ENCODE measurements at places on chromosomes 6 and 20. TPM values are rescaled to one million over a fixed set of nuclear protein-coding genes. Genes with fewer than 3 reads are reported as not detected.

- H3K27me3 ChIP-seq, result no peaks in the 10 kb centered on the region
- H3K4me1 ChIP-seq, result no peaks in the 10 kb centered on the region
- no peak for DNase-seq
- no peak overlapping the region for H3K27ac ChIP-seq
Observed at GRCh38 chr6:133705731-133706130, 183.2 kb upstream of the TCF21 start.

DNA sequence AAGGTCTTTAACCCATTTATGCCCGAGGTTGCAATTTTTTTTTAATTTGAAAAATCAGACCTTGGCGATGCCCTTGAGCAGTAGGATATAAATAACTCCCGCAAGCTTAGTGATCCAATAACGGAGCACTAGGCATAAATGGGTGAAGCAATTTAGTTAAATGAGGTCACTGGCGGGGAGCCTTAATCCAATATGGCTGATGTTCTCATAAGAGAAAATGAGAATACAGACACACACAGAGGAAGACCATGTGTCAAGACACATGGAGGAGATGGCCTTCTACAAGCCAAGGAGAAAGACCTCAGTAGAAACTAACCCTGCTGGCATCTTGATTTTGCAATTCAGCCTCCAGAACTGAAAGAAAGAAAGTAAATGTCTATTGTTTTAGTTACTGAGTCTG lies 735 bp downstream of the SIRPG start:
- H3K4me1 ChIP-seq, result peaks cover 83% of the 10 kb centered on the region
- peak overlapping the region; percentile 68 for H3K4me3 ChIP-seq
- no peaks in the 10 kb centered on the region for H3K27me3 ChIP-seq

DNA sequence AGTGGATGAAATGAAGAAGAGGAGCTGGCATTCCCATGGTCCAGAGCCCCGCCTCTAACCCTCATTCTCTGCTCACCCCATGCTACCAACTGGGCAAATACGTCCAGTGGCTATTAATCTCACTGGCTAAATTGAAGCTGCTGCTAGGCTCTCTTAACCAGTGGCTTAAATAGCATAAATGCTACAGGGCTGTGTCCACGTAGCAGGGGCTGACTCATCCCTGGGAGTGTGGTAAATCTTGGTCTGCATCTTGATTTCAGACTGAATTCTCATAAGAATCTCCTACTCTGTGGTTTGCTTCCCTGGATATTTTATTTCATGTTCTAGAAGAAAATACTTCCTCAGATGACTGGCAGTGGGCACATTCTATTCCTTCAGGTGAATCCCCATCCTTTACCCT lies 193.1 kb upstream of the ARG1 start:
- DNase-seq, result no peak
- H3K27ac ChIP-seq, result no peak overlapping the region
- no peak overlapping the region for H3K4me3 ChIP-seq
- H3K4me1 ChIP-seq, result no peaks in the 10 kb centered on the region

DNA sequence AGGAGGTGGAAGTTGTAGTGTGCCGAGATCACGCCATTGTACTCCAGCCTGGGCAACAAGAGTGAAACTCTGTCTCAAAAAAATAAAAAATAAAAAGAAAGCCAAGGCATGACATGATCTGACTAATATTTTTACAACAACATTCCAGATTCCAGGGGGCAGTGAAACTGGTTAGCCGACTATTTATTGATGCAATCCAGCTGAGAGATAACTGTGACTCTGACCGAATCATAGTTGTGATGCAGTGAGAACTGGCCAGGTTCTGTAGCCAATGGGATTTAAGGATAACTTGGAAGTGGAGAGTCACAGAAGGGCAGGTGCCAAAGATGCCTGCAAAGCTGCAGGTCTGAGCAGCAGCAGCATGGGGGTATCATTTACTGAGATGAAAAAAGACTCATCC lies 82.9 kb upstream of the TSHZ2 start:
- no peaks in the 10 kb centered on the region for H3K4me1 ChIP-seq
- no peak overlapping the region for H3K4me3 ChIP-seq
- no peak overlapping the region for H3K27ac ChIP-seq
- DNase-seq, result no peak

- no peaks in the 10 kb centered on the region for H3K27me3 ChIP-seq
- DNase-seq, result no peak
- H3K27ac ChIP-seq, result no peak overlapping the region
- no peaks in the 10 kb centered on the region for H3K36me3 ChIP-seq
Observed at GRCh38 chr6:66553441-66553840, 846.4 kb upstream of the EYS start.

The PSMB8 gene
- 311 TPM for total RNA-seq

GRCh38 chr20:31608251-31608945 lies 3.3 kb downstream of the ID1 start:
- H3K4me3 ChIP-seq, result no peak overlapping the region
- H3K36me3 ChIP-seq, result no peaks in the 10 kb centered on the region
- H3K4me1 ChIP-seq, result peaks cover 16% of the 10 kb centered on the region
- peak overlapping the region; percentile 39 for H3K27ac ChIP-seq
- peaks cover 20% of the 10 kb centered on the region for H3K27me3 ChIP-seq

GRCh38 chr20:3420211-3420707 lies 12.8 kb upstream of the DNAAF9 start:
- peak overlapping the region; percentile 12 for H3K4me3 ChIP-seq
- peak overlapping the region; percentile 47 for H3K27ac ChIP-seq
- H3K27me3 ChIP-seq, result no peaks in the 10 kb centered on the region
- peak; percentile 3 for DNase-seq

GRCh38 chr20:9298906-9299305 lies 215.5 kb upstream of the LAMP5 start:
- no peak overlapping the region for H3K4me3 ChIP-seq
- no peak for DNase-seq
- H3K27me3 ChIP-seq, result no peaks in the 10 kb centered on the region

DNA sequence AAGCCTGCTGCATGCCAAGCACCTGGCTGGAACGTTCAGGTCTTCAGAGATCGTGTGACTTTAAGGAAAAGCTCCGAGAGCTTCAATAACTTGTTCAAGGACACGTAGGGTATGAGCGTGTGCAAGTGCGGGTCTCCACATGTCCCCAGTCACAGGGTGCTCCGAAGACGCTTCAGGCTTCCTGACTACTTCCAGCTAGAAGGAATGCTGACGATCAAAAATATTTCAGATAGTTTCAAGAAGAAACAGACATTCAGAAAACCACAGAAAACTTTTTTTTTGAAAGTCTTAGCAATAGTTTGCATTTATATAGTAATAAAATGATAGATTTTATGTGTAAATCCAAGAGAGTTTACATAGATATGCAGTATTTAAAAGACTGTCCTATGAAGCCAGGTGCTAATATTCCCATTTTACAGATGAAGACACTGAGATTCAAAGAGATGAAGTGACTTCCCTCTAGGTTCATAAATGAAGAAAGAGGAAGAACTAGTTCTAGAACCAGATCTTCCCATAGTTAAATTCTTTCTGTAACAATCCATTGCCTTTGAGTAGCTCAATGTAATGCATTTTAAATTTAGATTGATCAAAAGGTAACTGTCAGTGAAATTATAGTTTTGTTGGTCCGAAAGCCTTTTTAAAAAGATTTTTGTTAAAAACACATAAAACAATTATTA lies 247.6 kb downstream of the MYLK4 start:
- no peak overlapping the region for H3K4me3 ChIP-seq
- no peaks in the 10 kb centered on the region for H3K36me3 ChIP-seq
- no peak for DNase-seq

The GHRH gene
- total RNA-seq, result not detected

DNA sequence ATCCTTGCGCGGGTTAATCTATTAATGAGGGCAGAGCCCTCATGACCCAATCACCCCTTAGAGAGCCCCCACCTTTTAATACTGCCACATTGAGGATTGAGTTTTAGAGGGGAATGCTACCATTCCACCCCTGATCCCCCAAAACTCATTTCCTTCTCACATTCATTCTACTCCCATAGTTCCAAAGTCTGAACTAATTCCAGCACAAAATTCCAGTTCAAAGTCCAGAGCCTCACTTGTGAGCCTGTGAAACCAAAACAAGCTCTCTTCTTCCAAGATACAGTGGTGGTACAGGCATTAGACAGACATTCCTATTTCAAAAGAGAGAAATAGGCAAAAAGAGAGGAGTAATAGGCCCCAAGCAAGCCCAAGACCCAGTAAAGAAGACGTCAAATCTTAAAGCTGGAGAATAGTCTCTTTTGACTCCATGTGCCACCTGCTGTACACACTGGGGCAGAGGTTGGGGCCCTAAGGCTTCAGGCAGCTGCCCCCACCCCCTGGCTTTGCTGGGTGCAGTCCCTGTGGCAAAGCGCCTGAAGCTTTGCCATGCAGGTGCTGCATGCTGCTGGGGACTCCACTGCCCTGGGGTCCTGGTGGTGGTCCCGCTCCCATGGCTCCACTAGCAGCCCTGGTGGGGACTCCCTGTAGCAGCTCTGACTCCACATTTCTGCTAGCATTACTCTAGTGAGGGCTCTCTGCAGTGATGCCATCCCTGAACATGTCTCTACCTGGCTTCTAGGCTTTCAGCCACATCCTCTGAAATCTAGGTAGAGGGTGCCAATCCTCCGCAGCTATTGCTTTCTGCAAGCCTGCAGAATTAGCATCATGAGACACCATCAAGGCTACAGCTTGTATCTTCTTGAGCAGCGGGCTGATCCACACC lies 41.3 kb downstream of the RSPH3 start:
- no peaks in the 10 kb centered on the region for H3K4me1 ChIP-seq
- H3K36me3 ChIP-seq, result no peaks in the 10 kb centered on the region
- H3K27me3 ChIP-seq, result no peaks in the 10 kb centered on the region
- H3K4me3 ChIP-seq, result no peak overlapping the region
- peak; percentile 52 for DNase-seq

GRCh38 chr6:75762063-75762462 lies 13.0 kb downstream of the MYO6 start:
- no peaks in the 10 kb centered on the region for H3K27me3 ChIP-seq
- H3K27ac ChIP-seq, result no peak overlapping the region
- no peak for DNase-seq
- no peaks in the 10 kb centered on the region for H3K4me1 ChIP-seq

- H3K27ac ChIP-seq, result no peak overlapping the region
- H3K36me3 ChIP-seq, result no peaks in the 10 kb centered on the region
- H3K27me3 ChIP-seq, result no peaks in the 10 kb centered on the region
Observed at GRCh38 chr6:124432620-124433019, 529.6 kb upstream of the RNF217 start.

The ANKEF1 gene
- total RNA-seq, result 2.3 TPM

- no peaks in the 10 kb centered on the region for H3K4me1 ChIP-seq
- H3K27me3 ChIP-seq, result no peaks in the 10 kb centered on the region
- H3K4me3 ChIP-seq, result no peak overlapping the region
- no peaks in the 10 kb centered on the region for H3K36me3 ChIP-seq
- H3K27ac ChIP-seq, result no peak overlapping the region
Observed at GRCh38 chr6:82348130-82348529, 15.5 kb upstream of the TPBG start.

DNA sequence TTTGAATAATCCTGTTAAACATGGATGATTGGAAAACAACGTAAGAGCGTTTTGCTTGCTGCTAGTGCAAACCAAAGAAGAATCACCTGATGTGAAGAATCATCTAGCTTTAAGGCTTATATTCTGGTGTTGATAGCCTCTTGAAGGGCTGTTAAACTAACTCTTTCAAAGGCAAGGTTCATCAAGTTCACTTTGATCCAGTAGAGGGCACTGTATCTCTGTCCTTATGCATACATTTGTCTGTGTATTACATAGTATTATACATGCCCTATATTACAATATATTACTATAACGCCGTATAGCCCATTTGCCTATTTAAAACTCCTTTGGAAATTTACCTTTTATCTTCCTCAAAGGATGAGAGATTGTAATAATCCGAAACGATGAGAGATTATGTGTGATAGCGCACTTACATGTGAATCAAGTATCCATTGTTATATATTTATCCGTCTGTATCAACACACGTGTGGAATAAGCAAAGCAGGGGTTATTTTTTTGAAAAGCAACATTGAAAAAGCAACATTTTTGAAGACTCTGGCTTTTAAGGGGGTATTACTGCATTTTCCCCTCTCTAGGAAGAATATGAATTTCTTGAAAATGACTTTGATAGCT lies 50.8 kb upstream of the NRN1 start:
- H3K36me3 ChIP-seq, result no peaks in the 10 kb centered on the region
- H3K27me3 ChIP-seq, result no peaks in the 10 kb centered on the region
- no peak overlapping the region for H3K27ac ChIP-seq
- H3K4me1 ChIP-seq, result no peaks in the 10 kb centered on the region

The PRICKLE4 gene
- total RNA-seq, result not detected

DNA sequence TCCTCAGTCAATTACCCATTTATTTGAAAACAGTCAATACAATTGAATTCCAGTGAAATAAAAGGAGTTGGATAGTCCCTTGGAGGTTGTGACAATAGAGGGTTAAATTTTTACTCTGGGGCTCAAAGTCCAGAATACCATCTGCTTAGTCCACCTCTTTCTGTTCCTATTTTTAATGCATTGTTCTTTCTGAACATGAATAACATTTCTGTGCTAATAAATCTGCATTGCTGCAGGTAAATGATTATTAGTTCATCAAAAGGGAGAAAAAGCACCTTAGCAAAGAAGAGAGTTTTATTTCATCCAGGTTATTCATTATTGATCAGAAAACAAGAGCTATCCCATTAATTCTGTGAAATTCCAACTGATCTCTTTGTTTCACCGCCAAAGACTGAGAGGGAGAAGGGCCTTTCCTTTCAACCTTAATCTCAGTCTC lies 166.1 kb upstream of the OLIG3 start:
- H3K4me1 ChIP-seq, result no peaks in the 10 kb centered on the region
- no peak for DNase-seq
- H3K27ac ChIP-seq, result no peak overlapping the region
- H3K4me3 ChIP-seq, result no peak overlapping the region
- H3K36me3 ChIP-seq, result no peaks in the 10 kb centered on the region

The TTK gene
- total RNA-seq, result 22.5 TPM

The SLC16A10 gene
- 3.3 TPM for total RNA-seq

DNA sequence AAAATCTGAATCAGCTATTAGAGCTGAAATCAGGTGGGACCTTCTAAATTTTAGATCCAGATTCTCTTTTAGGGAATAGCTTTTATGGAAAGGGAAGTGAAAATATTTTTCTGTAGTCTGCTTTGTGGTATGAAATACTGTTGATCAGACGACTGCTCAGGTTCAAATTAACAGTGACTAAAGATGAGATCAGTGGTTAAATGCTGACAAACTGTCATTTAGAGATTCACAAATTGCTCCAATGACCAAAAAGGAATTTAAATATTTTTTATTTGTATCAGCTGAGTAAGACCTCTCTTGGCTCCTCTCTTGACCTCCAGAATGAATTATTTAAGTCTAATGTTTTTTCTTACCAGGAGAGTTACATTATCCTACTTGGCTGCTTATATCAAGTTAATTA lies 77.3 kb downstream of the KCNQ5 start:
- DNase-seq, result no peak
- no peaks in the 10 kb centered on the region for H3K36me3 ChIP-seq
- H3K4me3 ChIP-seq, result no peak overlapping the region

The LAMP5 gene
- total RNA-seq, result not detected

The FAM217A gene
- total RNA-seq, result not detected

- no peaks in the 10 kb centered on the region for H3K36me3 ChIP-seq
- no peak overlapping the region for H3K4me3 ChIP-seq
- no peak for DNase-seq
- H3K4me1 ChIP-seq, result no peaks in the 10 kb centered on the region
Observed at GRCh38 chr6:169503422-169504152, 198.2 kb downstream of the WDR27 start.

GRCh38 chr20:2302384-2303060 lies 6.7 kb downstream of the TGM3 start:
- no peaks in the 10 kb centered on the region for H3K36me3 ChIP-seq
- no peak for DNase-seq
- no peak overlapping the region for H3K27ac ChIP-seq
- H3K27me3 ChIP-seq, result no peaks in the 10 kb centered on the region
- no peak overlapping the region for H3K4me3 ChIP-seq
- no peaks in the 10 kb centered on the region for H3K4me1 ChIP-seq

The PROKR2 gene
- total RNA-seq, result not detected

All from CD8-positive, alpha-beta memory T cell (primary cell).